ENCODE measurements at places on chromosomes 5 and 9.

GRCh38 chr9:126112135-126112720, 214.4 kb upstream of the MVB12B start:
- DNase-seq = no peak

DNA sequence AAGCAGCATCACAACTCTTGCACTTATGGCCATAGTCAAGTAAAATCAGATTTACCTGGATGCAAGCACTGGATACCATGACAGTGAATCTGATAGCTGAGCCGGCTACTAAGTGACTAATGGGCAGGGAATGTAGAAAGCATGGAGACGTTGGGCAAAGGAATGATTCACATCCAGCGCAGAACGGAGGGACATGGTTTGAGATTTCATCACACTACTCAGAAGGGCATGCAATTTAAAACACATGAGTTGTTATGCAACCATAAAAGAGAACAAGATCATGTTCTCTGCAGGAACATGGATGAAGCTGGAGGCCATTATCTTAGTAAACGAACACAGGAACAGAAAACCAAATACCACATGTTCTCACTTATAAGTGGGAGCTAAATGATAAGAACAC, 169.1 kb upstream of the PIK3R1 start:
- DNase-seq = no peak

DNA sequence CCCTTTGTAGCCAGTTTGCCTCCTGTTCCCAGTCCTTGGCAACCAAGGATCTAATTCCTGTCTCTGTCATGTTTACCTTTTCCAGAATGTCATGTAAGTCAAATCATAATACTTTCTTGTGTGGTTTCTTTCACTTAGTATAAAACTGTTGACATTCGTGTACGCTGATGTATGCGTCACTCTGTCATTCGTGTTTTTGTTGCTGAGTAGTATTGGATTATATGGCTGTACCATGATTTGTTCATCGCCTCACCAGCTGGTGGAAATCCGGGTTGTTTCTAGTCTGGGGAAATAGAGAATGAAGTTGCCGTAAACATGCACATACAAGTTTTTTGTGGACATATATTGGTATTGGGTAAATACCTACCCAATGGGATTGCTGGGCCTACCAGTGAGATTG, 97.4 kb downstream of the ANGPTL2 start:
- DNase-seq = no peak

DNA sequence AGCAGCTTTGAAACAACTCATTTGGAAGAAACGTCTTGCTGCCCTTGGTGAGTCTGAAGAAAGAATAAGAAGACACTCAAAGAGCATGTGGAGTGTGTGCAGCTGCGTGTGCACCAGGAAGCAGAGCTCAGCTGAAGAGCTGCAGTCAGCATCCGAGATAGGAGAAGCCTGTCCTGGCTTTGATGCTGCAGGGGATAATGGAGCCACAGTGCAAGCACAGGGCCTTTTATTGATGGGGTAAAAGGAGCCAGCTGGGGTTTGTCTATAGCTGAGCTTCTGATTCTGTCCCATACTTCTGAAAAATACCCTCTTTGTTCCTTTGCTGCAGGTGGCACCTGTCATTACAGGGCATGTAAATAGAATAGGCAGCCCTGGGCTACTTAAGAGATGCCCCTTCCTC, 375.7 kb upstream of the ZNF462 start:
- DNase-seq = no peak

DNA sequence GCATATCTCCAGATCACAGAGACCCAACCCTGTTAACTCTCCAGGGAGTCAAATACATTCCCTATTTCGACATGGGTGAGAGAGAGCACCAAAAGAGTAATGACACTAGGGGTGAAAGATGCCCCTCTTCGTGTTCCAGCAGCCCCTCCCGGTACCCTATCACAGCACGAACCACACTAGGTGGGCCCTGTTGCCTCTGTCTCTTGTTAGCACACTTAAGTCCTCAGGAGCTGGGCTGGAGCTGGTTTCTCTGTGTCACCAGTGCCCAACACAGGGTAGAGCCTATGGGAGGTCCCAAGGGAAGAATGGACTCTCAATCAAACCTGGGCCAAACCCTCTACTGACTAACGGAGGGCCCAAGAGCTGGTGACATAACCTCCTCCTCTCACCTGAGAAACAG, 1.2 kb downstream of the CDK20 start:
- DNase-seq = no peak

DNA sequence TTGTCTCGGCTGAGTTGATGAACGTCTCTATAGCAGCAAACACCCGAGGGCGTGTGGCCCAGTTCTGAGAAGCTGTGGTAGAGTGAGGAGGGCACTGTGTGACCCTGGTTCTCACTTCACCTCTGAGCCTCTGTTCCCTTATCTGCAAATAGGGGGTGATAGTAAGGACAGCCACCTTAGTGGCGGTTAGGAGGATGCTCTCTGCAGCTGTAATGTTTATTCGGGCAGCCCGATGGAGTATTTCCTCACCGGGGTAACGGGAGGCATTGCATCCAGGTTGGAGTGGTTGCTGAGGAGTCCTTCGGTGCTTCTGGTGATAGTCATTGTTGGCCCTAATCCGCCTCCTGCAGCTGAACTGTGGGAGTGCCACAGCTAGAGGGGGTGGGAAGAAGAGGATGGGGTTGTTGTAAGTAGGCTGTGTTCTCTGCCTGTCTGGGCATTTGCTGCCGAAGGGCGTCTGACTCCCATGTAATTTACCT, 13.9 kb downstream of the PRRC2B start:
- DNase-seq = no peak
